ENCODE measurements at places on chromosomes 2 and 18.

- DNase-seq, result no peak
These were observed 40.4 kb upstream of the MYCN start for GRCh38 chr2:15899751-15900493.

- no peak for DNase-seq
These were observed 189.8 kb upstream of the NABP1 start for GRCh38 chr2:191488135-191488534.

DNA sequence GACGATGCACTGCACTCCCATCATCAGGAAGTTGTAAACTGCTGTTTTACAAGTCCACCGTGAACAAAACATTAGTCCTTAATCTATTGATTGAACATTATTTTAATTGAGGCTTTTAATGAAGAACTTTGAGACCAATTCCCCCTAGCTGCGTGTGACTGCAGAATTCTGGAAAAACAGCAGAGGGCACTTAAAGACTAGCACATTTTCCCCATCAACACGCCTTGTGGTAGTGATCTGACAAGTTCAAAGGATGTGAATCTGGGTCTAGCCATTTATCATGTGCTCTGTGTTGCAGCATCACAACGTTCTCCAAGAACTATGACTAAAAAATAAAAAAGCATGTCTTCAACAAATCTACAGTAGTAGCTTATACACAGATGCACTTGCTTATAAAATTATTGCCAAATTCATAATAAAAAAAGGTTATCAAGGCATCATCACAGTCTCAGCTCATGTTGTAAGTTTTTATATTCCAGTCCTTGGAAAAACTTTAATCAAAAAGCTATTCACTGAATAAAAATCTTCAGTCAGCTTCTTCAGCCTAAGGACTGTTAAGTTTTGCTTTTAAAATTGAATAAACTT lies 35.8 kb downstream of the SKOR2 start:
- peak; percentile 63 for DNase-seq

- DNase-seq, result no peak
These were observed 5.1 kb upstream of the MBD2 start for GRCh38 chr18:54229421-54230059.

- DNase-seq, result no peak
These were observed 66.8 kb downstream of the KYNU start for GRCh38 chr2:142944264-142944663.

- peak; percentile 67 for DNase-seq
These were observed 34.4 kb downstream of the ITGA6 start for GRCh38 chr2:172461591-172462372.

DNA sequence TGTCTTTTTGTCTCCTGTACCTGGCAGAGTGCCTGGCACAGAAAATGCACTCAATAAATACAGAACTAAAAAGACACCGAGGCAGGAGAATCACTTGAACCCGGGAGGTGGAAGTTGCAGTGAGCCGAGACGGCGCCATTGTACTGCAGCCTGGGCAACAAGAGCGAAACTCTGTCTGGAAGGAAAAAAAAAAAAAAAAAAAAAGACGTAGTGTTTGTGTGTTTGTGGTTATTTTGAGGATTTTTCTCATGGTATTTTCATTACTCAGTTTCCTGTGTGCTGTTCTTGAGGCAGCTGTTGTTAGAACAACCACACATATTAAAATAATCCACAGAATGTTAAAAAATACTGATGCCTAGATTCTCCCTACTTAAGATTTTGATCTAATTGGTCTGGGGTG lies 519.2 kb upstream of the SPHKAP start:
- no peak for DNase-seq

DNA sequence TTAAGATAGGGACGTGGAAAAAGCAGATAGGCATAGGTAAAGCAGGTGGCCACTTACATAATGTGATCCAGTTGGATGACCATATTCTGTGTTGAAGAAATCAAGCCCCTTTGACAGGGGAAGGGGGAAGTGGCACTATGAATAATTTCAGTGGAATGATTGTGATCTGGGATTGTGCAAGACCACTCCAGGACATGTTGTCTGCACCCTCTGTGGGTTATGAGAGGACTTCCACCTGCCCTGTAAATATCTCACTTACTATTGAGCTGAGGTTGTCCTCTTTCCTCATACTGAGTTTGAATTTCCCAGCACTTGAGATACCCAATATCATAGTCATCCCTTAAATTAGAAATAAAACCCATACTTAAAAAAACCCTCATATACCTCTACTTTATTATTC lies 220.7 kb downstream of the IRS1 start:
- DNase-seq, result peak; percentile 42

GRCh38 chr2:46748121-46748520 lies 167.5 kb downstream of the MCFD2 start:
- no peak for DNase-seq

GRCh38 chr2:36500072-36500471 lies 97.9 kb downstream of the FEZ2 start:
- no peak for DNase-seq

DNA sequence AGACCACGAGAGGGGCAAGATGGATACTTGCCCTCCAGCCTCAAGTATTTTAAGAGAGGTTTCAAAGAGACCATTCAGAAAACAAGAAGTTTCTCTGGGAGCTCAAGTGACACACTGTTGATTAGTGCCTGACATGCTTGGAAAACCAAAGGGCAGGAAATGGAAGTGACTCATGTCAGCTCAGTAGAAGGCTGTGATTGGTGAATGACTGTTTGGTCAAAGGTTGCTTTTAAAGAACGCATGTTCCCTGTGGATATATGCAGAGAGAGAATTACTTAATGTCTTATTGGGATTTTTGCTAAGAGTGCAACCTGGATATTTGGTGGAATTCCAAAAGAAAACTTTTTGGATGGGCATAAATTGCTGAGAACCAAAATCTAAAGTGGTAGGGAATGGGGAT lies 549.9 kb downstream of the XIRP2 start:
- DNase-seq, result peak; percentile 6

- no peak for DNase-seq
These were observed 86.3 kb upstream of the FSHR start for GRCh38 chr2:49240608-49241007.

- DNase-seq, result peak; percentile 72
These were observed 67.4 kb downstream of the SLC9A2 start for GRCh38 chr2:102686479-102687439.

- no peak for DNase-seq
These were observed 981.0 kb upstream of the CDH2 start for GRCh38 chr18:29157905-29158304.

DNA sequence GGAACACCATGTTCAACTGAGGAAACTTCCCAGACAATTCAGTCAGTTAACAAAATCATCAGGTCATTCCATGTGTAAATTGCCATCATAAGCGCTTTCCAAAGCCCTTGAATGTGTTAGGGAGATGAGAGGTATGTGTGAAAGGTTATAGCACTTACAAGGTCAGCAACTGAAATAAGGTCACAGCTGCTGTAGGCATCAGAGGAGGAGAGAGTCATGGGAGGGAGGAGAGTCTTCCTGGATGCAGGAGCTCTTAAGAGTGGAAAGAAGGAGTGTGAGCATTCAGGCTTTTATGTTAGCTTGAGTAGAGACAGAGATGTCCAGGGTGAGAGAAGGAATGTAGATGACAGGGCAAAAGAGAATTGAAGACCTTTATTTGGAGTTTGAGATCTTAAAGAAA lies 67.0 kb downstream of the CAB39 start:
- DNase-seq, result no peak

- peak; percentile 74 for DNase-seq
These were observed at the start of gene IAH1 for GRCh38 chr2:9474361-9475057. IAH1 (plus strand) TSS chr2:9474551; CDS start chr2:9474567, 16 bp downstream.

GRCh38 chr2:54432251-54433015 lies 23.7 kb upstream of the SPTBN1 start:
- no peak for DNase-seq

DNA sequence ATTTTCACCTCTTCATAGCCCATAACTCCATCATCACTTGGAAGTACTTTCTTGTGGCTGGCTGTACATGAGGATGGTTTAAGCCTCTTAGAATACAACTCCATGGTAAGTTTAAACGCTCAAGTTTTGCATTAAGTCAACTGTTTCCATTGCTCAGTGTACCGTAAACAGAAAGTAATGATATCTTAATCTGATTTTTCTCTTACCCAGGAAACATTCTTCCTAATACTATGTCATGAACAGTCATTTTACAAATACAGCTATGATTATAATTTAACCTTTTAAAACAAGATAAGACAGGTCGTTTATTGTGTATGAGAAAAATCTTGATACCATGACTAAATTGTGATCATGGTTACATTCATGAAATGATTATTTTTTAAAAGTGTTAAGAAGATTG lies 11.6 kb upstream of the DYNC2LI1 start:
- no peak for DNase-seq

DNA sequence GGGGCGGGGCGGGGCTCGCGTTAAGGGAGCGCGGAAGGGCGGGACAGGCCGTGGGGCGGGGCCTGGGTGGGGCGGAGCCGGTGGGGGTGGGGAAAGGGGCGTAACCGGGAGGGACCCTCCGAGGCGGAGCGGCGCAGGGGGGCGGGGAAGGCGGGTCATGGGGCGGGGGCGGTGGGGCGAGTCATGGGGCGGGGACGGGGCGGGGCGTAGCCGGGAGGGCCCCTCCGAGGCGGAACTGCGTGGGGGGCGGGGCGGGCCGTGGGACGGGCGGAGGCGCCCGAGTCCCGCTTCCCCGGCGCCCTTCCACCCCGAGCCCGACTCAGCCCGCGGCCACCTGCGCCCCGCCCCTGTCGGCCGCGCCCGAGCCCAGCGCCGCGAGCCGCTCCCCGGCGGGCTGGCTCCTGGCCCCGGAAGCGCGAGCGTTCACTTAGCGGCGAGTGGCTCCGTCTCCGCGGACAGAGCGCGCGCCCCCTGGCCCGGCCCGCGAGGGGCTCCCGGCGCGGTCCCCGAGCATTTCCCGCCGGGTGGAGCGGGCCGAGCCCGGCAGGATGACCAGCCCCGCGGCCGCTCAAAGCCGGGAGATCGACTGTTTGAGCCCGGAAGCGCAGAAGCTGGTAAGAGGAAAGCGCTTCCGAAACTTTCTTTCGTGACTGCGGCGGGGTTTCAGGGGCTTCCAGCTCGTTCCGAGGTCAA lies 64.7 kb downstream of the LRRFIP1 start:
- peak; percentile 94 for DNase-seq

All from OCI-M1 (cell line).